ENCODE measurements at places on chromosomes 7 and 10.

DNA sequence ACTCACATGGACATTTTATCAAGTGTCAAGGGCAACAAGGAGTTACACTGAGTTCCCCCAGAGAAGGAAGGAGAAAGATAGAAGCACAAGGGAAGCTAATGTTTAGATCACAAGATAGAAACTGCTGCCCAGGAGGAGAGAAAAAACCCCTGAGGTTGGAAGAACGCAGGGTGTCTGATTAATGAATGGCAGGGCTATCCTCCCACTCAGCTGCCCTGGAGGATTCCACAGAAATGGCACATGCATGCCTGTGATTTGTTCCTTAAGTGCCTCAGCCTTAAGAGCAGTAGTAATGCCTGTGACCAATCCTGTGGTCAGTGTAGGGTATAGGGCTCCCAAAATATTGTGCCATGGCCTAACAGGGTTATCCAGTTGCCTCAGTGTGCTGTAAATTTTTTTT, 20.2 kb downstream of the DNAJB9 start:
- no peak for DNase-seq

- DNase-seq: no peak
These were observed 886.4 kb downstream of the DNAJB9 start for GRCh38 chr7:109456116-109456515.

GRCh38 chr7:106537119-106537518, 123.8 kb downstream of the CCDC71L start:
- no peak for DNase-seq

GRCh38 chr10:34254596-34254995, 560.5 kb downstream of the PARD3 start:
- peak; percentile 86 for DNase-seq

GRCh38 chr7:109552017-109552416, 982.3 kb downstream of the DNAJB9 start:
- DNase-seq: no peak

DNA sequence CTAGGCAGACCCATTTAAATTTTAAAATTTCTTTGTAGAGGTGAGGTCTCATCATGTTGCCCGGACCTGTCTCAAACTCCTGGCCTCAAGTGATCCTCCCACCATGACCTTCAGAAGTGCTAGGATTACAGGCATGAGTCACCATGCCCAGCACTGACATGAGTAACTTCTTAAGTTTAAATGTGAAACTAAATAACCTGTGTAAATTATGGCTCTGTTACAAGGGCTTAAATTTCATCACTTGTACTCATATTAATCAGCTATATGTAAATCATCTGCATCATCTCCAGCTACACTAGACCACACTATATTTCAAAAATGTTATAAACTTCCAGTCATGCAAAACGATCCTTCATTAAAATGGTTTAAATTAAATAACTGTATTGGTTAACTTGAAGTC, 56.1 kb downstream of the ATAD1 start:
- DNase-seq: peak; percentile 92

DNA sequence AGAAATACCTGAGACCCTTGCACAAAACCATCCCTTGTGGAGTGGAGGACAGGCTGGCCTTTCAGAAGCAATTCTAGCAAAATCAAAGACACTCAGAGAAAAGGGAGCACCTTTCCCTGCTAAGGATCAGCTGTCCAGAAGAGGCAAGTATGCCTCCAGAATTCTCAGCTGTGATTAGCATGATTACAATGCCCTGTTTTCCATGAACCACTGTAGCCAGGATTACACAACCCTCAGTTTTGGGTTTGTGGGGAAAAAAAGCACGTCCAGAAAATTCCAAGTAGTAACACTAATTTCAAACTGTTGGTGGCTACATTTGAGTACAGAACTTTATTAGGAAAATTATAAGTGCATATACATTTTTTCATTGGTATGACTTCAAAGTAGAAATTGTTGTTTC, 15.0 kb downstream of the CXCL12 start:
- no peak for DNase-seq

DNA sequence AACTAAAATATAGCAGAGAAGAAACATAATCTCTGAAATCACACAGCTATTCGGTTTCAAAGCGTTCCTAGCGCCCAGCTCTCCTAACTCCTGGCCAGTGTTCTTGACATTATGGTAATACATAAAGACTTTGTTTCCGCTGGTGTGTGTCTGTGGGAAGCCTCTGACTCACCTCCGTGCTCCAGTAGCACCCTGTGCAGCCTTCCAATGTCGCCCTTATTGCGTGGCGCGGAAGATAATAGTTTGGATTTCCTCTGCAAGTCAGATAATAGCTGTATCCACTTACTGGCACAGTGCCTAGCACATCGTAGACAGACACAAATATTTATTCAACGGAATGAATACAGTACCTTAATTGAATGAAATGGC, 570 bp downstream of the BMS1 start:
- peak; percentile 87 for DNase-seq

GRCh38 chr7:74587435-74588126, 69.9 kb upstream of the GTF2I start:
- DNase-seq: peak; percentile 94

DNA sequence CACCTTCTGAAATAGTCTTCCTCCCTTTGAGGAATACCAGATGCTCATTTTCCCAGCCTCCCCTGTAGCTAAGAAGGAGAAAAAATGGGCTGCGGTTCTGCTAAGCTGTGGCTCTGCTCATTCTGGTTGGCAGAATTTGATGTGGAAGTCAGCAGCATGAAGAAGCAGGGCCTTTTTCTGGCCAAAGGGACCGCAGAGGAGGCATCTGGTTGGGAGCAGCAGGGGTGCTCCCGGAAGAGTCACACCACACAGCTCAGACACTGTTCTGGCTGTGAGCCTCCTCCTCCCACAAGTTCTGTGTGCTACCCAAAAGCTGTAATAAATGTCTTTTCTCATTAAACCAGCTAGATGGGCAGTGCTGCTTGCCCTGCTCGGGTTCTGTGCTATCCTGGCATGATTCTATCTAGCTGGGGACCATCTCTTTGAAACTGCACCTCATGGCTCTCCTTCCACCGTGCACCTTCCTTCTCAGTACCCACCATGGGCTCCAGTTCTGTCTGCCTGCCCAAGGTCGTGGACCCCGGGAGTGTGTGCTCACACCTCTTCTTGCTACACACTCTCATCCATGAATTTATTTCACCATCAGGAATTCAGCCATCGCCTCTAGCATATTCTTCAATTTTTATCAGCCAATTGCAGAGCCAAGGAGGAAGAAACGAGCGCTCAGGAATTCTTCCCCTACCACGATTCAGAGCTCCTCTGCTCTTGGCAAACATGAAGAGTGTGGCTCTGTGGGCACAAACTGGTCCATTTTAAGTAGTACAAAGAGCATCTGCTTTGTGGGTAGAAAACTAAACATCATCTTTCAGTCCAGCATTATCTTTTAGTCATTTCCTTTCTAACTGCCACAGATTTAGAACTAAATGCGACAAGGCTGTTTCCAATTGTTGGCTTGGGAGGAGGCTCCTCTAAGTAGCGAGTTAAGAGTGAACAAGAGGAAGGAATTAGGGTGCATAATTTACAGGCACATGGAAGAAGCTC, 76.9 kb downstream of the FAM171A1 start:
- no peak for DNase-seq

- peak; percentile 65 for DNase-seq
These were observed 68.3 kb downstream of the CREM start for GRCh38 chr10:35194906-35195305.

All from iris pigment epithelial cell (primary cell).